SW 1271 (cell line): ENCODE measurements at places on chromosomes 5 and 9.

- no peak for DNase-seq
Measured at GRCh38 chr5:158492841-158493242, 606.9 kb downstream of the EBF1 start.

- no peak for DNase-seq
Measured at GRCh38 chr5:135577421-135577820, 1.4 kb downstream of the CXCL14 start.

- DNase-seq: no peak
Measured at GRCh38 chr9:137330689-137331088, 28.6 kb upstream of the NRARP start.

DNA sequence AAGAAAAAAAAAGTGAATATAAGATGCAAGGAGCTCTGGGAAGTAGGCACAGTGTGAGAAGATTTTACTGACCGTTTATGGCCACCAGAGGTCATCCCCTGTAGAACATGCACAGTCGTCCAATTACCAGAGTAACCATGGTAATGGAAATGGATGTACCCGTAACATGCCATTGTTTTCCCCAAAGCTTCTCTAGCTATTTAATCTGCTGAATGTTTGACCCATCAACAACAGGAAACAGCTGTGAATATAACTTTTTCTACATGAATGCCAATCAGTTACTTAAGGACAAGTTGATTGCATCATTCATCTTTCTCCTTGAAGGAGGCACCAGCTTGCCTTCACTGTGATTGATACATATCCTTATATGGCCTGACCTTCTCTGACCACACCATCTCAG, 1967.0 kb upstream of the CDH9 start:
- DNase-seq: peak; percentile 47

GRCh38 chr9:38346811-38347210, 45.7 kb upstream of the ALDH1B1 start:
- no peak for DNase-seq

GRCh38 chr5:78993165-78993564, 8.1 kb upstream of the ARSB start:
- no peak for DNase-seq

GRCh38 chr5:139808481-139809330, 13.1 kb downstream of the PSD2 start:
- DNase-seq: no peak
